Kasumi-1 (cell line): ENCODE measurements at places on chromosomes 5 and 9.

- no peak for DNase-seq
Measured at GRCh38 chr9:133202688-133203453, 6.2 kb downstream of the OBP2B start.

- DNase-seq = no peak
Measured at GRCh38 chr5:81825237-81825636, 74.3 kb upstream of the SSBP2 start.

GRCh38 chr9:22356985-22357384, 89.6 kb upstream of the DMRTA1 start:
- DNase-seq = no peak

DNA sequence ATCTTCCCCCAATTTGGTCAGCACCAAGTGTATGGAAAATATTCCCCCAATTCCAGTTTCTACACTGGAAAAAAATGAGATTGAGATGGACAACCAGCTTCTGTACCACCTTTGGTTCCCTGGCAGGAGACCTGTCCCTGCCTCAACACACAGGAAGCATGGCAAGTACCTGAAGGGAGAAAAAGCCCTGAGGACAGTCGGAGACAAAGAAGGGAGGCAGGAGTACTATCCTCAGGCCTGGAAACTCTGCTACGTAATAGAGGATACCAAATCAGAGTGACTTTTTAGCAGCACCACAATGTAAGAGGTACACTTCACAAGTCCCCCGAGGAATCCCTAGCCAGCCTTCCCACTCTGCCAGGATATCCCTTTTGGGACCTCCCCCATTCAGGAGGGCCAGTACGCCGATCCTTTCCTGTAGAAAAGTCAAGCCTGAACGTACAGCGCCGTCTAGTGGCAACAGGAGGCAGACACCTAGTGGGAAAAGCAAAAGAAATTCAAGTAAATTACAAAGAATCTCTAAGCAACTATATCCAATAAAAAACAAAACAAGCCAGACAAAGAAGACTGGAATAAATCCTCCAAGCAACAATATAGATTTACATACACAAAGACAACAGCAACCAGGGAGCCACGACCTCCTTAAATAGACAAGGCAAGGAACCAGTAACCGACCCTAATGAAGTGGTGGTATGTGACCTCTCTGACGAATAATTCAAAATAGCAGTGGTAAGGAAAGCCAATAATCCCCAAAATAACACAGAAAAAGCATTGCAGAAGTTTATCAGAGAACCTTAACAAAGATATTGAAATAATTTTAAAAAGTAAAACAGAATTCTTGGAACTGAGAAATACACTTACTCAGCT, 63.3 kb upstream of the SLCO6A1 start:
- DNase-seq = peak; percentile 31

GRCh38 chr5:118354797-118355196, 633.5 kb downstream of the DTWD2 start:
- no peak for DNase-seq

DNA sequence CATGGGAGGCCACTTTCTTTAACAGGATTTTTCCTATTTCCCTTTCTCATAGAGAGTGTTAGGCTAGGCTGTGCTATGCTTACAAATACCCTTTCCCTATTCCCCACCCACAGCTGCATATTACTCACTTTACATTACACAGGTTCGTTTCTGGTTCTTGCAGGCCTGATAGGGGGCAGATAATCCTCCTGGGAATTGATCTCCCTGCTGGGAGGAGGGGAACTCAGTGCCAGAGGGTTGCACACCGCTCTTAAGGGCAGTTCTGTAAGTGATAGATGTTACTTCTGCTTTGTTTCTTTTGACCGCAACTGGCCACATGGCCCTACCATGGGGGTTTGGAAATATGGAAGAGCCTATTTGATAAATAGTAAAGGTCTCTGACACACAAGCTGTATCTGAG, 54.0 kb upstream of the NTRK2 start:
- no peak for DNase-seq

GRCh38 chr9:122314165-122314564, 49.5 kb downstream of the MRRF start:
- DNase-seq = no peak

DNA sequence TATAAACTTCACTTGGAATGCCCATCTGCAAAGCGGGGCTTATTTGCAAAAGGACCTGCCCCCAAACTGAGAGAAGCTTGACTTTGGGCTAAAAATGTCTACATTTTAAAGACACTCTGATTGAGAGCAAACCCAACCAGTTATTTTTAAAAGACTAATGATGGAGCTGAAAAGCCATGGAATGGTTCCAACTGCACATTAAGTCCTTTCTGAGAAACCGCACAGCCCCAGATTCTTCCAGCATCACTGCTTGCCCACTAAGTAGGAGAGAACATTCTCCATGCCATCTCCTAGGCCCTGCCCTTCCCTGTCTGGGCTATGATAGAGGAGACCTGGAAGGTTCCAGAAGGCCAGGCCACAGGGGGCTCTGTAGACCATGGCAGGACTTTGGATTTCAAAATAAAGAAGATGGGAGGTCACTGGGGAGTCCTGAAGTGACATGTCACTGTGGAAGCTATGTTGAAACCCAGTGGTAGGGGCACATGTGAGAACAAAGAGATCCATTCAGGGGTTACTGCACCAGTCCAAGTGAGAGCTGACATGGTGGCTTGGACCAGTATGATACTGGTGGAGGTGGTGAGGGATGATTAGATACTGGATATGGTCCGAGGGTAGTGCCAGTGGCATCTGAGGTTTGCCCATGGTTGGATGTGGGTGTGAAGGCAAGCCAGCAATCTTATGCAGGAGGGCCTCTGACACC, 179.2 kb downstream of the DAB2IP start:
- DNase-seq = no peak

DNA sequence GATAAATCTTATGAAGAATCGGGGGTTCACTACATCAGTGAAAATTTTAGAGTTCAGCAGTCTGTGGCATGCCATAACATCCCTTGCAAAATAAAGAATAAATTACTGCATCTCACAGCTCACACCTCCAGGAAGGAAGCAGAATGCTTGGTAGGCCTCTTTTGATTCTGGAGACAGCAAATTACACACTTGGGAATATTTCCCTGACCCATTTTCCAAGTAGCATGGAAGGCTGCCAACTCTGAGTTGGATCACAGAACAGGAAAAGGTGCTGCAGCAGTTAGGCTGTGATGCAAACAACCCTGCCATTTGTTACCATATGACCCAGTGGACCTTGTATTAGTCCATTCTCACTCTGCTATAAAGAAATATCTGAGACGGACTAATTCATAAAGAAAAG, 293.5 kb downstream of the ASTN2 start:
- no peak for DNase-seq

GRCh38 chr5:115641948-115642347, 16.1 kb upstream of the TMED7 start:
- no peak for DNase-seq

GRCh38 chr5:107385708-107386107, 285.0 kb downstream of the EFNA5 start:
- no peak for DNase-seq

- DNase-seq = no peak
Measured at GRCh38 chr5:111836426-111836825, 79.4 kb upstream of the NREP start.

DNA sequence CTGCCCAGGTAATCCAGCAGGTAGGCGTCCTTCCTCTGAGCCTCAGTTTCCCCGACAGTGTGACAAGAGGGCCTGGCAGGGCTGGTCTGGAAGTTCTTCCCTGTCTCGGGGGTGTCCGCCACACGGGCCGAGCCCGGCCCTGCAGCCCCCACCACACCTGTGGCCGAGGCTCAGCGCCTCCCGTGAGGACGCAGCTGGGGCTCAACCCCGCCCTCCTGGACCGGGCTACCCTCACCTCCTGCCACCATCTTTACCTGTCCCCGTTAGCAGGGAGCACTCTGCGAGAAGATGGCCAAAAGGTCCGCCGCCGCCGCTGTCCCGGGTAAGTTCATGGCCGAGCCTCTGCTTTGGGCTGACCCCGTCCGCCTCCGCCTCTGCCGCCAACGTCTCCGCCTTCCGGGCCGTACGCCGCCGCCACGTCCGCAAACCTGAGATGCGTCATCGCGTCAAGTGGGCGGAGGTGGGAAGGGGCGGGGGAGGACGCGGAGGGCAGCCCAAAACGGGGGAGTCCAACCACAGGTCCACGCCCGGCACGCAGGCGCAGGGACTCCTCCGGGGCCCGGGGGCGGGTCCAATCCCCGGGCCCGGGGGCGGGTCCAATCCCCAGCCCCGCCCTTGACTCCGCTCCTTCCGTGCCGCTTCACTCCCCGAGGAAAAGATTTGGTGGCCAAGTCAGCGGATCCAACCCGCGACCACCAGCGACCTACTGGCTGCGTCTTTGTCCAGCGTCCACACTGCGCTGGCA, at the start of gene LYSMD3:
Gene LYSMD3, minus strand, starts transcription at position 391 of the 745 bp plus-strand sequence. CDS start 4,295 bp downstream, outside the sequence.
- peak; percentile 90 for DNase-seq

DNA sequence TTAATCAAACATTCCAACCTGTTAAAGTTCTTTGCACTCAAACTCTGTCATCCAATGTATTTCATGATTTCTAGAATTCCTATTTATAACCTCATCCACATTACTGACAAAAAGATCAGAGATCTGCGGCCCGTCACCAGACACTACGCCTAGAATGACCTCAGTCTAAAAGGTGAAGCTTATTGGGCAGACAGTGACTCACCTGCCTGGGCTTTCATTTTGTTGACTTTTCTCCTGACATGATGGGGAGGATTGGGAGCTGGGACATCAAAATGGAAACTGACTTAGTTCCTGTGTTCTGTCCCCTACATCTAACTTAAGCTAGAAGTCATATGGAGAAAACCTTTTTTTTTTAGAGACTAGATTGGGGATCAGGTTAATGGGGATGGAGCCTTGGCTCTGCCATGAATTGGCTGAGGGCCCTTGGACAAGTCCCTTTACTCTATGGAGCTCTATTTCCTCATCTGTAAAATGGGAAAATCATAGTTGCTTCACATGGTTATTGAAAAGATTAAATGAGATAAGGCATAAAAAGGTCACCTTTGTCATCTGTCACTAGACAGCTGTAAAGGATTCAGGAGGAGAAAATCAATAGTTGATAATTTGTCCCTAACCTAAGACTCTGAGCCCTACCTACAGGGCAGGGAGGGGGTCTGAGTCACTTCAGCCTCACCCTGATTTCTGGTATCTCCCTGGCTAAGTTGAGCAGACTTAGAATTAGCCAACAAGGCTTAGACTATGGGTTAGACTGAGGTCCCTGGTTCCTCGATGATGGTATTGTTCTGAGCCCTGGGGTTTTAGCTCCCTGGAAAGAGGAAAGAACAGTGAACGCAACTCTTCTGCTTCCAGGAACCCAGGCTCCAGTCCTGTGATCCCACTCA, 224.8 kb upstream of the TBC1D2 start:
- no peak for DNase-seq

DNA sequence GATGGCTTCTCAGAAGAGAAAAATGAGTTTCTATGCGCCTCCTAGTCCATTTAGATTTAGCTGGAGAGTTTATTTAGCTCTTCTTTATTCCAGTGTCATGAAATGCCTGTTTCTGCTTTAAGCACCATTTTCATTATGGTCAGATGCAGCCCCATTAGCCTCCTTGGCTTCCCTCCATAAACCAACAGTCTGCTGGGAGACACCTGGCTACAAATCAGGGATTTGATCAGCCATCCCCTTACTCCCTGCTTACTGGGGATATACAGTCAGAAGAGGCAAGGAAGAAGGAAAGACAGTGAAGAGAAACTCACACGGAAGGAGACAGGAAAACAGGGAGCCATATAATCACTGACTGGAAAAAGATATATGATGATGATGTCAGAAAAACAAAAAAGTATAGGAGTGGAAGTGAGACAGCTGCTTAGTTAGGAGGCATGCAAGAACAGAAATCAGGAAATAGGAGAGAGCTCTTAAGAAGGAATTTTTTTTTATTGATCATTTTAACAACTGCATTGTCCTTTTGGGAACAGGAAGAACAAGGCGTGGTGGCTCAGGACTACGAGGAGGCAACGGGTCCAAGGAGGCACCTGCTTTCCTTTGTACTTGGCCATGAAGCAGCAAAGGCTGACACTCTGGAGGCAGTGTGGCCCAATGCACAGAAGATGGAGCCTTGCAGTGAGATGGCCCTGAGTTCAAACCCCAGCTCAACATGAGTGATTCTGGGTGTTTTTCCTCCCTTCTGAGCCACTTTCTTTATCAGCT, 56.1 kb downstream of the MED27 start:
- no peak for DNase-seq

GRCh38 chr9:121362813-121363621, 7.0 kb downstream of the STOM start:
- DNase-seq = no peak

DNA sequence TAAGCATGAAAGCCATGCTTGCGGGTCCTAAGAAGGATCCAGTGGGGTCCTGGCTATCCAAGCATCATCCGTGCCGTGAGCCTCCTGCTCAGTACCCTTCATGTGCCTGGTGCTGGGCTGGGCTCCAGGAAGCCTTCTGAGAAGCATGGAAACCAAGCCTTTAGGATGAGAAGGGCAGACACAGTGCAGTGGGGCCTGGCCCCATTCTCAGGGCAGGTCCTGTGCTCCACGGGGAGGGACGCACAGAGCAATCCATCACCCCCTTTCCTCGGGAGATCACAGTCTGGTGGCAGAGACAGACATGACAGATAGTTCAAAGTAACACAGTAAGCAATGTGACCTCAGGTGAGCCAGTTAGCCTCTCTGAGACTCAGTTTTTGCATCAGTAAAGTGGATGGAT, 76.9 kb downstream of the RGS3 start:
- DNase-seq = no peak

DNA sequence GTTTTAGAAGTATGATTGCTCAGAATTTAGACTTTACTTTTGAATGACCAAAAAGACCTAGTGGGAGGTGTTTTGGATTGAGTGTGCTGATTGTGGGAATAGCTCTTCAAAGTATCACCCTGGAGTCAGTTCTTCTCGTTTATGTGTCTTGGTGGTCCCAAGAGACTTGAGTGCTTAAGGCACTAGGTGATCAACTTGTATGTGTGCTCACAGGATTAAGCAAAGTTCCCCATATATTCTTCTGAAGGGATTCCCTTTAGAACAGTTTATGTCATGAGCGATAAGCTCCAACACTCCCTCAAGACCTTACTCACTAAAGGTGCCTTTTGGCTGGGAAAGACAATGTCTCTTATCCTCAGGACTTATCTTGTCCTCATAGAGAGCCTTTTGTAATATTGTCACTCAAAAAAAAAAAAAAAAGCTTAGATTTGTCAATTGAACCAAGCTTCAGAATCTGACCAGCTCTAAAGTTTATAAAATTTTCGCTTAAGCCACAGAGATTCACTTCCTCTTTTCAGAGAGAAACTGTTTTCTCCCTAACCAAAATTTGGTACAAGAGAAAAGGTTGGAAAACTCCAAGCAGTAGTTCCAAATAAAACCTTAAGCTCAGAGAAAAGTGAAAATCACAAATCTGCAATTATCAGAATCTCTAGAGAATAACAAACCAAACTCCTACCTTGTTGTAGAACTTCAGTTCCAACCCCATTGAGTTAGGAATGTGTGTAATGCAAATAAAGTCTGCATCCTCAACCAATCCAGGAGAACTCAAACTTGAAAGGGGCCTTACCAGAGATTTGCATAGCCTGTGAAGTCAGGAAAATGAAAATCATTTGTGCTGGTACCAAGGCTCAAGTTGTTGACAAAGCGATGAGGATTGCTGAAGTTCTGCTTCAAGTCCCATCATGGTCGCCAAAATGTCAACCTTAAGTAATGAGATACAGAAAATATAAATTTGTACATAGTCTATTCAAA, 40.0 kb upstream of the PDZD2 start:
- peak; percentile 54 for DNase-seq

- DNase-seq = no peak
Measured at GRCh38 chr5:41649659-41650058, 139.3 kb upstream of the PLCXD3 start.

- no peak for DNase-seq
Measured at GRCh38 chr5:157130925-157131324, 11.7 kb downstream of the MED7 start.

- no peak for DNase-seq
Measured at GRCh38 chr9:16572005-16572734, 298.3 kb downstream of the BNC2 start.
